Activated CD4-positive, alpha-beta T cell treated with anti-CD3 and anti-CD28 coated beads, Interleukin-2, amount 50 U/mL, for 24 hours (primary cell): ENCODE measurements at places on chromosomes 7 and 10.

- no peak for DNase-seq
These were observed 129.2 kb downstream of the BTAF1 start for GRCh38 chr10:92052741-92053140.

GRCh38 chr7:84637568-84638338, 443.2 kb upstream of the SEMA3A start:
- DNase-seq = no peak

DNA sequence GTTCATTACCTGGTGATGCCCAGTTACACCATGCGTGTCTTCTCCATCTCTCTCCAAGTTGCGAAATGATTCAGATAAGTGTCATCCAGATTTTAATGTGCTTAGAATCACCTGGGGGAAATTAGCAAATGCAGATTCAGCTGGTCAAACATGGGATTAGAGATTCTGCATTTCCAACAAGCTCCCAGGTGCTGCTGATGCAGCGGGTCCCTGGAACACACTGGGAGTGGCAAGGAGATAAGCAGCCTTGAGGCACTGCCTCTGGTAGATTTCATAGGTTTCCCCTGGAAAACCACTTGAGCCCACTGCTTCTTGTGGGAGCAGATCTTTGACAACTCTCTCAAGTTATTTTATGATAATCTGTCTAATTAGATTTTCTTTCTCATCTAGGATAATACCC, 196.0 kb upstream of the C7orf33 start:
- no peak for DNase-seq

DNA sequence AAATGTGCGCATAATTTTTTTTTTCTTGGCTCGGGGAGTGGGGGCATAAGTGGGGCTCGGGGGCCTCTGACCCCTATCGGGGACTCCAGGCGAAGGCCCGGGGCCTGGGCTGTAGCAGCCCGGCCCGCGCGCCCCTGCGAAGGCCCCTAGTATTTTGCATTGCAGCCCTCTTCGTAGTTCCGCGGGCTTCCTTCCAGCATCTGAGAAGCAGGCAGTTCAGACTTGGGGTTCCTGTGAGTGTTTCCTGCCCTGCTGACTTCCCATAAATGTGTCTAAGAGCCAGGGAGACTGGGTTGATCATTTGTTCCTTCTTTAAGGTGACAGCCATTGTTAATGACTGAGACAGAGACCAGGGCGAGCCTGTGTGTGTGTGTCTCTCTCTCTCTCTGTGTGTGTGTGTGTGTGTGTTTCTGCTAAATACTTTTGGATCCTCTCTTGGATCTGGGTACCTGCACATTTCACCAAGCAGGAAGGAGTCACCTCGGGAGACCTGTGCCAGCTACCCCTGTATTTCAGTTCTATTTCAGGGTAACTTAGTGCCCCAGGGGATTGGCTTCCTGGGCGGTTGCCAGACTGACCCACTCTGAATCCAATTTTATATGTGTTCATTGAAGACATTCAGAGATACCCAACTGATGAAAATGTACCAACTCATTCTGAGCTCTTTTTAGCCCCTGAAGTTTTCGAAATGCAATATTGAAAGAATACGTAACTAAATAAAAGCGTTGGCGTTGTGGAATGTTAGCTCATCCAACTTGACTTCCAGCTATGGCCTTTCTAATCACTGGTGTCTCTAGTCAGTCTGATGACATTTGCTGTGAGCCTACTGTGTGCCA, 805 bp downstream of the MSRB2 start:
- DNase-seq = no peak

GRCh38 chr7:24942226-24942625, 37.8 kb downstream of the OSBPL3 start:
- DNase-seq = no peak

DNA sequence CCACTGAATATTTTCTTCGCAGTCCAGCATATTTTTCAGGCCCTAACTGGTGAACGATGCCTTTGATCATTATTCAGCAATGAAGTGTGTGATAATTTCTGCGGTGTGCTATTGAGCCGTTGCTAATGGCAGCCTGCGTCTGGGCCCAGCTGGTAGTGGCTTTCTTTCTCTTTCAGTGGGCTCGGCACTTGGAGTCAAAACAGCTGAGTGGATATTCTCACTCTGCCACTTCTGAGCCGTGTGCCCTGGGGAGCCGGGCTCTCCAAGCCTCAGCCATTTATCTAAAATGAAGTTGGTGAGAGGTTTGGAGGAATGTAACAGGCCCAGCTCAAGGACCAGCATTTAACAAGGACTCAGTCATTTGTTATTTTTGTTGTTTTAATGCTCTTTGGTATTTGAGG, 87.5 kb upstream of the IFRD1 start:
- DNase-seq = no peak

DNA sequence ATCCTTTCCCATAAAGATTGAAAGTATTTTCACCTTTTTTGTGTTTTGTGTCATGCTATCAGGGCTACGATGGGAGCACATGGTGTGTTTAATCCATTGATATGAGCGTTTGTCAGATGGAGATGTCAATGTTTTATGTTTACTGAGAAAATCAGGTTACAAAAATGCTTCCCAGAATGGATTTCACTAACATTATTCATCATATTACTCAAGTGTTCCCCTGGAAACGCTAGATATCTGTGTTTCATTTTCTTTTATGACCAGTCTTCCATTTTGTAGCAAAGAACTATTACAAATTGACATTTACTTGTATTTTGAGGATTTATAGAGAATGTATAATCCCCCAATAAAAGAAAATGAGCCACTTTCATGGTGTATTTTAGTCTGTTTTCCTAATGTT, 293.5 kb upstream of the AKR1E2 start:
- DNase-seq = no peak

DNA sequence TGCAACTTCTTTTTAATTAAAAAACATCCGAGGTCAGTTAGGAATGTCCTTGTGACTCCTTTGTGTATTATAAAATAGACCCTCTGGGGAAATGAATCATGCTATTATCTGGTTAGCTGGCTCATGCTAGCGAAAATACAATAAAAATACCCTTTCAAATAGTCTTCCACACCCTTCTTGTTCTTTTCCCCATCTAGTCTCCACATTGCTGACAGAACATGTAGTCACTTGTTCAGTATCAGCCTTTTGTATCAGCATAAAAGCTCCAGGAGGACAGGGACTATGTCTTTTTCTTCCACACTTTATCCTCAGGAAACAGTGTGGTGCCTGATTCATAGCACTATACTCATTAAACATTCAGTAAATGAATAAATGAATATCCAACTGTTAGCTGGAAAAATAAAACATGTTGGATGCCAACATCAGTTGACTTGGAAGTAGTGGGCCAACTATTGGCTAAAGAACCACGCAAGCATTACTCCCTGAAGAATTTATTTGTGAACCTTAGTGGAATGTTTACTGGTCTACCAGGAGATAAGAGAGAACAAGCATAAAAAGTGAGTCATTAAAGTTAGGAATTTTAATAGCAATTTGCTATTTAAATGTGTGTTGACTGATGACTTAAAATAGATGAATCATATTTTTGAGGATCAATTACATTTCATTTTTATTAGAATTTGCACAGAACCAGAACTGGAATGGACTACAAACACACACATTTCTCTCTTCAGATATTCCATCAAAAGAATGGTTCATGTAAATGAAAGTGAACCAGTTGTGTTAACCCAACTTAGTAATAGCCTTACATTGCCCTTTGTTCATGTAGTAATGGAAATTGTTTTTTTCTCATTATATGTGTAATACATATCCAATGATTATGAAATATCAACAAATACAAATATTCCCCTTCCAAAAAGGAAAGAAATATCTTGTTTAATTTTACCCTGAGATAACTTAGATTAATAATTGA, 129.6 kb downstream of the DKK1 start:
- DNase-seq = no peak

DNA sequence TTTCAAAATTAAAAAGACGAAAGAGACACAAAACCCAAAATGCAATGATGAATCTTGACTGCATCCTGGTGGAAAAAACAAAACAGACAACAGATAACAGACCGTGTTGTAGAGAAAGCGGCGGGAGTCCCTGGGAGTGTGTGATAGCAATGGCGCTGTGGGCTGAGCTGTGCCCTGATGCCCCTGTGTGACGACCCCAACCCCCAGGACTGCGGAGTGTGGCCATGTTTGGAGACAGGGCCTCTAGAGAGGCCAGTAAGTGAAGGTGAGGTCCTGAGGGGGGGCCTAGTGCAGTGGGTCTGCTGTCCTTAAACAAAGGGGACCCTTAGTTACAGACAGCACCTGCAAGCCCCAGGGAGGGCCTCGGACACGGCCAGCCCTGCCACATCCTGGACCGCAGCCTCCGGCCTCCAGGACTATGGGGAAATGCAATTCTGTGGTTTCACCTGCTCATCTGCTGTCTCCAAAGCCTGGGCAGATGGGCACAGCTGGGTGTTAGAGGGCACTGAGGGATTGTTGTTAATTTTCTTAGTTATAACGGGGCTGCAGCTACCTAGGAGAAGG, 277.7 kb downstream of the DNAJB6 start:
- DNase-seq = no peak
